ENCODE measurements at places on chromosomes 2 and 18. TPM values are rescaled to one million over a fixed set of nuclear protein-coding genes. Genes with fewer than 3 reads are reported as not detected.
A peak's percentile ranks its signal among the peaks of the same experiment; 100 is the strongest.

Gene CYP1B1
- 0.92 TPM for total RNA-seq

DNA sequence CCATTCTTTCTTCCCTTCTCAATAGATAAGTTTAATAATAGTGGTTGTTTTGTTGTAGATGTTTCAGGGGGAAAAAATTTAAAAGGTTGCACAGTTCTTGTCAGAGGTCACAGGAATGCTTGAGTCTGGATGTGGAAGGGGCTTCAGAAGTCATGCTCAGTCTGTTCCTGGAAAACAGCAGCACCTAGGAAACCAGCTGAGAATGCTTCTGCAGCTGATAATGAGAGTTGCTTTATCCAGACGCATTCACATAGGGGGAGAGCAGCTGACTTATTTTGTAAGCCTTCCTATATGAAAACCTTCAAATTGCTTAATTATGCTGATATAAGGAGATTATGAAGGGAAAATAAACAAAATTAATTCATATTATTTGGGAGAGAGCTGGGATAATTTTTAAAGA, 235.5 kb downstream of the GULP1 start:
- DNase-seq, result no peak
- H3K36me3 ChIP-seq, result no peaks in the 10 kb centered on the region

DNA sequence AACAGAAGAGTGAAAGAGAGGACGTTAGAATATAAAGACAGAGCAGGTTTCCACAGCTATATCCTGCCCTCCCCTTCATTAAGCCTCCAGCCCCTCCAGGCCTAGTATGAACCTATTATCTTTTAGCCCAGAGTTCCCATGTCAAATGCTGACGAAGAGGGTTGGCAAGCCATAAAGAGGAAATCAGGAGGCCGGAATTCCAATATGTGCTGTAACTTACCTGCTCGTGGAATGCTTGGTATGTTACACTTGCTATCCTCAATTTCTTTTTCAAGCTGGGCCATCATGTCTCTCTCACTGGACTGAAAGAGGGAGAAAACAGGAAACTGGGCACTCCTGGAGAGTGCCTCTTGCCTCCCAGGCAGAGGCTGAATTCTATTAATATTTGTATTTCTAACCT, 264.1 kb downstream of the TRIB2 start:
- no peaks in the 10 kb centered on the region for H3K27me3 ChIP-seq
- H3K4me1 ChIP-seq, result peaks cover 43% of the 10 kb centered on the region
- H3K4me3 ChIP-seq, result no peak overlapping the region
- H3K27ac ChIP-seq, result no peak overlapping the region
- DNase-seq, result no peak

- no peaks in the 10 kb centered on the region for H3K27me3 ChIP-seq
- H3K4me3 ChIP-seq, result no peak overlapping the region
- H3K4me1 ChIP-seq, result peaks cover 17% of the 10 kb centered on the region
- H3K36me3 ChIP-seq, result no peaks in the 10 kb centered on the region
- no peak for DNase-seq
- no peak overlapping the region for H3K27ac ChIP-seq
These were observed 173.1 kb downstream of the ASB1 start for GRCh38 chr2:238599549-238600505.

- no peak for DNase-seq
- peaks cover 9% of the 10 kb centered on the region for H3K4me1 ChIP-seq
- H3K27me3 ChIP-seq, result no peaks in the 10 kb centered on the region
- H3K27ac ChIP-seq, result no peak overlapping the region
- H3K4me3 ChIP-seq, result no peak overlapping the region
- H3K36me3 ChIP-seq, result no peaks in the 10 kb centered on the region
These were observed 52.6 kb downstream of the AGPS start for GRCh38 chr2:177445200-177445599.

- peaks cover 11% of the 10 kb centered on the region for H3K4me1 ChIP-seq
- no peaks in the 10 kb centered on the region for H3K36me3 ChIP-seq
- H3K4me3 ChIP-seq, result no peak overlapping the region
- no peaks in the 10 kb centered on the region for H3K27me3 ChIP-seq
- no peak overlapping the region for H3K27ac ChIP-seq
- DNase-seq, result no peak
These were observed 57.1 kb upstream of the RNF152 start for GRCh38 chr18:61949946-61950345.

DNA sequence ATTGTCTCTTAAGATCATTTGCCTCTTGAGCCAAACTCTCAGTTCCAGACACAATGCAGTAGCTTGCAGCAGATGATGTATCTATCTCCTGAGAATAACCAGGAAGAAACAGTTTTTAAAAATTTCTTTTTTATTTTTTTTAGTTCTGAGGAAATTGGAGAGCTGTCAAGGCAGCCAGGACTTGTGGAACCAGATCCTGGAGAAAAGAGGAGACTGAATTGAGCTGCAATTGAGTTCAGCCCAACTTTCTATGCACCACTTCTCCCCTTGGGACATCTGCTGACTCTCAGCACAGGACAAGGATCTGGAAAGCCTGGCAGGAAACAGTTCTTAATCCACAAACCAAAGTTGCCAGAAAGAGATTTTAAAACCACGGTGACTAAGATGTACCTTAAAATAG, 13.5 kb upstream of the CSRNP3 start:
- no peak overlapping the region for H3K27ac ChIP-seq
- H3K4me3 ChIP-seq, result no peak overlapping the region
- peaks cover 6% of the 10 kb centered on the region for H3K36me3 ChIP-seq
- peak; percentile 61 for DNase-seq
- peaks cover 28% of the 10 kb centered on the region for H3K4me1 ChIP-seq

Measured in A673 (cell line).